Lung (tissue), 17 donors: ENCODE measurements at places on chromosomes 16 and 17.

DNA sequence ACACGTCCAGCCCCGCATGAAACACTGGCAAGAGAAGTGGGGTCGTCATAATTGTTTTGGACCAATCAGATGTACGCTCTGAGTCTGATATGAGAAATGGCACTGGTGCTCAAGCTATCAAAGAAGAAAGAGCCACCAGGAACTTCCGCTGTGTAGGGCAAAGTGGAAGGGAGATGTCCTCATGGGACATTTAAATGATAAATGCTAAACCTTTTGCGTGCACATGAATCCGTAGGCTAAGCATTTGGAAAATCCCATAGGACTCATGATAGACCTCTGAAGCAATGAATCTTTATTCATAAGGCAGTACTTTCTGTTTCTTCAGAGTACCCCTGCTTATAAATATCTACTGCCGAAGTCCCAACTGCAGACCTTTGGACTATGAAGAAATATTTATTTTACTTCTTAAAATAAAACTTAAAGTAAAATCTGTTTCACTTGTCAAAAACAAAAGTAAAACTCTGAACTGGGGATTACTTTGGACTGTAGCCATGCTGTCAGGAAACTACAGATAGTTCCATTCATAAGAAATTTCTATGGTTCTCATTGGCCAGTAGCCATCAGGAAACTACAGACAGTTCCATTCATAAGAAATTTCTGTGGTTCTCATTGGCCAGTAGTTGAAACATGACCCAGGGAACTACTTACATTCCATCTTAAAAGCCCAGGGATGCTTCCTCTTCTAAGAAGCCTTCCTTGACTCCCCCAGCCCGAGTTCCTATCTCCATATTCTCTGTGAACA lies 335.1 kb downstream of the HS3ST4 start:
- DNase-seq, result no peak

- DNase-seq, result no peak
Observed at GRCh38 chr16:58125781-58126335, 3.3 kb downstream of the CFAP20 start.

DNA sequence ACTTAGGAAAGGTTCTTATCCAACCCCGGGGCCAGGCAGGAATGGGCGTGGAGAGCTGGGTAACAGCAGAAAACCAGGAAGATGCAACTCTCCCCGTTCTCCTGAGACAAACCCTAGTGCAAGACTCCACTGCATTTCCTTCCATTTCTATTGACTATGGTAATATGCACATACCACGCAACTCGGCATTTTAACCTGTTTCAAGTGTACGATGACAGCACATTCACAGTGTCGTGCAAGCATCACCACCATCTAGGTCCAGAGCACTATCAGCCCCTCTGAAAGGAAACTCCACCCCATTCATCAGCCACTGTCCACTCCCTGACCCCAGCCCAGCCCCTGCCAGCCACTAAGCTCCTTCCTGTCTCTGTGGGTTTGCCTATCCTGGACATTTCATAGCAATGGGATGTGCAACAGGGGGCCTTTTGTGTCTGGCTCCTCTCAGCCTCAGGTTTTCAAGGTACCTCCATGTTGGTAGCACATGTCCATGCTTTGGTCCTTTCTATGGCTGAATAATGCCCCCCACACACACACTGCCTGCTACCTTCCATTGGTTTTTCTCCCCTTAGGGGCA lies 441.9 kb downstream of the SOX9 start:
- DNase-seq, result no peak

DNA sequence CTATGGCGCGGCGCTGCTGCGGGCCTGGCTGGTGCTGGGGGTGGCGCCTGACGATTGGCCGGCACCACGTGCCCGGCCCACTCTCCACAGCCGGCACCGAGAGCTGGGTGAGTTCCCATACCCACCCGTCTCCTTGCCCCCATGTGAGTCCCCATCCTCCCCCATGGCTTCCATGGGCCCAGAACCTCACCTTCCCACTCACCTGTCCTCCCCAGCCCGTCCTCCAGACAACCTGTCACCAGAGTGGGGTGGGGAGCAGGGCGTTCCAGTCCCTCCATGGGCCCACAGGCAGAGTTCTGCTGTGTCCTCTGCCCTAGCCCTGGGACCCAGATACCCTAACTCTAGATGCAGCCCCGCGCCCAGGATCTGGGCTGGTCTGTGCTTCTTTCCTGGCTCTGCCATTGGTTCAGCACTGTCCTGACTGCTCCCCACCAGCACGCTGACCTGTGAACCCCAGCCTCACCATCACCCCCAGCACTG lies 5.5 kb downstream of the ARMC5 start:
- DNase-seq, result no peak

- peak; percentile 16 for DNase-seq
Observed at GRCh38 chr17:11388054-11388453, 147.0 kb downstream of the SHISA6 start.

DNA sequence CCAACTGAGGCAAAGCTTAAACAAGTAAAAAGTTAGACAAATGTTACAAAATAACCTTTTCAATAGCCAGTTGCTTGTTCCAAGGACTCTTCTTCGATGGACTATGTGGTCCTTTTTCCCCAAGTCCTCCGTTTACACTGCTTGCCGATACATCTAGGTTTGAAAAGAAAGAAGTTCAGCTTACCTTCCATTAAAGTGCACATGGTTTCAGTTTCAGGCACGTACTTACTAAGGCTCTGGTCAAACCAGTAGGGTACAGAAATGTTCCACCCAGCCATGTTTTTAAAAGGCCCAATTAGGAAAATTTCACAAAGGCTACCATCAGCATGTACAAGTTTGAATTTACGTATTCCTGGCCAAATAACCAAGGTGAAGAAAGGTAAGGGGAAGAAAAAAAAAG lies 2.1 kb downstream of the SRSF2 start:
- peak; percentile 56 for DNase-seq

DNA sequence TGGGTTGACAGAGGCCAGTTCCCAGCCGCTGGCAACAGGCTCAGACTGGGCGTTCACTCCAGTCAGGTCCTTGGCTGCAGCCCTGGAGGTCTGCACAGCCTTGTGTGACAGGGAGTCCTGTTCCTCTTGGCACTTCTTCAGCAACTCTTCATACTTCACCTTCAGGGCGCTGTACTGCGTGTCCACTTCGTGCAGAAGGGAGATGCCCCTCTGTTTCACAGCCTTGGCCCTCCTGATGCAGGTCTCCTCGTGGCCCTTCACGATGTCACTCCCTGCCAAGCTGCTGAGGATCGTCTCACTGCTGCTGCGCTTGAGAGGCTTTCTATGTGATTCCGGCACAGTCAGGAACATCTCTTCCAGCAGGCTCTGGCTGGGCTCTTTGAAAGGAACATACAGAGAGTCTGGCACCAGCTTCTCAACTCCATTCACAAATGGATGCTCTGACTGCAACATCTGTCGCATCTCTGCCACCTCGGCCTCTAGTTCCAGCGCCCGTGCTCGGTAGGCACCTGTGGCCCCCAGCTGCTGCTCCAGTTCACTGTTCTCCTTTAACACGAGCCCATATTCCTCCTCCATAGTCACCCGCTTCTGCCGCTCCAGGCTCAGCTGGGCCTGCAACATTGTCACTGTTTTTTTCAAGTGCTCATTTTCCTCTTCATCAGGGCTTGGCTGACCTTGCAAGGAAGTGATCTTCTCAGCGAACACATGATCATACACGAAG lies 27.2 kb downstream of the CDR2 start:
- DNase-seq, result no peak

GRCh38 chr16:27514806-27515205 lies 34.9 kb downstream of the GTF3C1 start:
- DNase-seq, result no peak

- DNase-seq, result peak; percentile 33
Observed at GRCh38 chr17:76207275-76208059, 32.8 kb downstream of the RNF157 start.

- no peak for DNase-seq
Observed at GRCh38 chr17:13995856-13996271, 73.4 kb upstream of the COX10 start.

- DNase-seq, result peak; percentile 88
Observed at GRCh38 chr16:16021988-16022682, 72.7 kb downstream of the ABCC1 start.

GRCh38 chr16:89357055-89357816 lies 133.1 kb downstream of the ANKRD11 start:
- peak; percentile 80 for DNase-seq

DNA sequence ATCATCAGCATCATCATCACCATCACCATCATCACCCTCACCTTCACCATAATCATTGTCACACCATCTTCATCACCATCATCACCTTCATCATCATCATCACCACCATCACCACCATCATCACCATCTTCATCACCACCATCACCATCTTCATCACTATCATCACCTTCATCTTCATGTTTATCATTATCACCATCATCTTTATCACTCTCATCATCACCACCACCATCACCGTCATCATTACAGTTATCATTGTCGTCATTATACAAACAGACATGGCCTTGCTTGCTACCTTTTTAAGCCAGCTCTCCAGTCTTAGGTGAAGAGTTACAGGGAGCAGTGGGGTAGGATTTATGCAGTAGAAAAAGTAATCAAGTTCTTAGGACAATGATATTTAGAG lies 114.9 kb downstream of the IRF8 start:
- DNase-seq, result no peak

DNA sequence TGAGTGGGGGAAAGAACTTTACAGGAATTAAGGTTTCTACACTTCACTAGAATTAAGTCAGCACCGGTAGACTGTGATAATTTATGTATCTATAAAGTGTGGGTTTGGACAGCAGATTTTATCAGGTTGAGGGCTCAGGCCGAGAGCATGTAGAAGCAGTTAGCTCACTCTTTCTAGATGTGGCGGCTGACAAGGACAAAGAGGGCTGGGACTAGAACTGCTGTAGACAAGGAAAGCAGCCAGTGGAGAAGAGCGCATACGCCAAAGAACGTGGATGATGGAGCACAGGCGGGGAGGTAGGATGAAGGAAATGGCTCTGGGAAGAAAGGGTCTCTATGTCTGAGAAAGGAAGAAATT lies 504 bp upstream of the GOSR1 start:
- DNase-seq, result no peak

GRCh38 chr16:89909777-89910716 lies 8.6 kb upstream of the MC1R start:
- peak; percentile 53 for DNase-seq

DNA sequence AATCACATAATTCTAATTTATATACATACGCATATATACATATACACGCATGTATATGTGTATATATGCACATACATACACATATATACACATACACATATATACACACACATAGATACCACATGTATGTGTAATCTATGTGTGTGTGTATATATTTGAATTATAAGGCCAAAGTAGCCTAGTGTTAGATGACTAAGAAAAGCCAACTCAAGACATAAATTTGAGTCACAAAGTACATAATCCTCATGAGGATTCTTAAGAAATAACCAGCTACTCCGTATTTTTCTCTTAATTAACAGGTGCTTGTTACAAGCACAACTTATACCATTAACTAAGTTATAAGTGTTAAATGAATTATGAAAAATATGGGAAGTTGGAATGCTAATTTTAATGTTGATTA lies 84.9 kb downstream of the CACNG1 start:
- DNase-seq, result no peak

GRCh38 chr16:67269766-67270165 lies 9.6 kb upstream of the PLEKHG4 start:
- DNase-seq, result no peak
